ENCODE measurements at places on chromosomes 2 and 18.

DNA sequence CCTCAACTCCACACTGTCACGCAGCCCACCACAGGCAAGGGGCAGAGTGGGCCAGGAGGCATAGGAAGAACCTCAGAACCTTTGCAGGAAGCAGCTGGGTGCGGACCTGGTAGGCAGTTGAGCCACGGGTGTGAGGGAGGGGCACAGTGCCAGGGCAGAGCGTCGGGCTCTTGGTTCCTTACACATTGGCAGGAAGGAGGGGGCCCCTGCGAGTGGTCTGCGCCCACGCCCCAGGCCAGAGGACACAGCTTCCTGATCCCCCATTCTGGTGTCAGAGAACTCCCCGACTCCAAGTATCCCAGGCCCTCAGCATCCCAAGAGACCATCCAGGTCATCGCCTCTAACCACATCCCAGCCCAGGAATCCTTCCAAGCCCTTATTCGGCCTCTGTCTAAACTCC is 61.5 kb downstream of the TNS1 start:
- DNase-seq, result no peak

DNA sequence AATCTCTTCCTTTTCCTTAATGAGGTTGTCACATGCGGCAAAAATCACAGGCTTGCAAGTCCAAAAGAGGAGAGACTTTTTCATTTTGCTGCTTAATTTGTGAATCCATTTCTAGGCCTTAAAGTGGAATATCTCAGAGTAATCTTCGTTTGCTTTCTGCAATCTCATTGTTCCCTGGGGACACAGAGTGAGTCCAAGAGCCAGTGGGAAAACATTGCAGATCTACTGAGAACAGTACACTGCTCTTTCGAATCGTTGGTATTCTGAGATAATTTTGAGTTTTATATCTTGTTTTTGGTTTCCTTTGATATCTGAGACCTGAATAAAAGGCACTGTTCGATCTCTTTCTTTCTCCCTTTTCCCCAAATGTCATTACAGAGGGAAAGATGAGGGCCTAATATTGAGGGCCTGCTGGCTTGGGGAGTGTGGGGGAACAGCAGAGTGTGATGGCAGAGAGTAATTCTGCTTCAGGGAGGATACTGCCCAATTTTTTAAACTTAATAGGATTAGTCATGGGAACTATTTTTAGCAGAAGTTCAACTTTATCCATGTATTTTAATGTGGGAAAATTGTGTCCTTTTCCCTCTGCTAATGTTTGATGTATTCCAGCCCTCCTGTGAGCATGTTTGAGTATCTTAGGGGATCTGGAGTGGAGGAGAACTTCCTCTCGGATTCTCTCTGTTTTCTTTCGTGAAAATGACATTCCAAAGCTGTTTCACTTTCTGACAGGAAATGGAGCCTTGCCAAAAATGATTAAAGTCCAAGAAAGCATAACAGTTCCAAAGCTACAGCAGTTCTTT is 418.2 kb upstream of the ZEB2 start:
- no peak for DNase-seq

GRCh38 chr2:226661789-226662545 is 137.7 kb downstream of the IRS1 start:
- no peak for DNase-seq

DNA sequence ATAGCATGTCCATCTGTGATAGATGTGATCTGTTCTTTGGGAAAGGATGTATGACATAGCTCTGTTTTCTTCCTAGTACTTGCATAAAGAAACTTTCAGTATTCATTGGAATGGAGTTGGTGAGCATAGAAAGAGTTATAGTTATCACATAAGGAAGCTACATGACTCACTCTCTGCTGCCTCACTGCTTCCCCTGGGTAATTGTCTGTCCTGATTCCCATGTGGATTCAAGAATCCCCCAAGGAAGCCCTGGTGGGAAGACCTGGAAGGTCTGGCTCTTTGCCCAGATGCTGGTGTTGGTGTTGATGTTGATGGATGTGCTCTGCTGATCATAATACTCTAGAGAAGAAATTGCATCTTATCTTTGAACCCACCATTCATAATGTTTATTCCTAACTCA is 60.6 kb downstream of the PTPN4 start:
- DNase-seq, result no peak

GRCh38 chr2:241755166-241755565 is 20.7 kb downstream of the D2HGDH start:
- DNase-seq, result no peak

GRCh38 chr2:7891312-7891711 is 790.5 kb upstream of the ID2 start:
- DNase-seq, result no peak

DNA sequence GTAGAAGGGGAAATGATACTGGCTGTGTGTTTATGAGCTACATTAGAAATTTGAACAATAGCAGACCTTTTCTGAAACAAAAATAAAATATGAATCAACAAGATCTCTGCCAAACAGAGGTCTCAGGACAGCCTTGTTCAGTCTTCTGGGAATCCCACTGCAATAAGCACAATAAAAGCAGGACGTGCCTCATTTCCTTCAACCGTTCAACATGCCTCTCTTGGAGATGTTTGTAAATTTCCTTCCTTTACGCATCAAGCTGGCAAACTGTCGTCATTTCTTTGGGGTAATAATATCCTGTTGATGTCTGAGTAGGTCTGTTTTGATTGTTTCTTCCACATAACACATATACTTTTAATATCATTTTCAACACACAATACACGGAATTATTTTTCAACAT is 77.2 kb downstream of the TCF4 start:
- no peak for DNase-seq

- no peak for DNase-seq
These were observed 142.0 kb upstream of the APCDD1 start for GRCh38 chr18:10312326-10313015.

GRCh38 chr18:21943456-21943855 is 202.9 kb downstream of the MIB1 start:
- peak; percentile 26 for DNase-seq

- no peak for DNase-seq
These were observed 7.1 kb upstream of the XDH start for GRCh38 chr2:31421634-31422033.

- no peak for DNase-seq
These were observed 62.3 kb upstream of the MYO3B start for GRCh38 chr2:170115501-170116229.

GRCh38 chr18:22591222-22591621 is 173.5 kb upstream of the CTAGE1 start:
- no peak for DNase-seq

DNA sequence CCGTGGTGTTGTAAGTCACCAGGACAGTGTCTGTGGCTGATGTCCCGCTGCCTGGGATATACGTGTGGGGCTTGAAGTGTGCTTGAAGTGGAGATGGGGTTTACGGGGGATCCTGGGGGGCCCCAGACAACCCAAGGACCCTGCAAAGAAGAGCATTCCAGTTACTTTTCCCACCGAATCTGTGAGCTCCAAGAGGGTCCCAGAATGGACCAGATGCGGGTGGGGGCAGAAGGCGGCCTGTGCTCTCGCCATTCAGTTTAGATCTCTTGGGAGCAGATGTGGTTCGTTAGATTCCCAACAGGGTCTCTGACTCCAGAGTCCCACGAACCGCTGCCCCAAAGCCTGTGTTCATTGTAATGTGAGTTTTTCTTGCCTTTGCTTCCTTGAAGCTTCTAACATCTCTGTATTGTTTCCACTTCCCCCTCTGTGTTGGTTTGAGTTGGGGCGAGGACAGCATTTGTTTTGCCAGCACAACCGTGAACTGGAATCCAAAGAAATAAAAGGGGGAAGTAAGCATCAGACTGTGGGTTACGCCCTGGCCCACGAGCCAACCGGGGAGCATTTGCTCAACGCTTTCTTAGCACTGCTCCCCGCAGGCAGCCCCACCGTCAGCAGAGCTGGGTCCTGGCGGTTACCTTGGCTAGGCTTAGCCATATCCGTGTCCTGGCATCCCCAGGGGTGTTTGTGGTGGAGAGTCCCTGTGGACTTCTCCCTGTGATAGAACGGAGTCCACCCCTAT is 92.1 kb downstream of the SH3BP4 start:
- DNase-seq, result peak; percentile 81

GRCh38 chr18:76943542-76944339 is 121.4 kb downstream of the ZNF236 start:
- no peak for DNase-seq

GRCh38 chr2:145710303-145710702 is 1190.4 kb upstream of the ZEB2 start:
- DNase-seq, result no peak

DNA sequence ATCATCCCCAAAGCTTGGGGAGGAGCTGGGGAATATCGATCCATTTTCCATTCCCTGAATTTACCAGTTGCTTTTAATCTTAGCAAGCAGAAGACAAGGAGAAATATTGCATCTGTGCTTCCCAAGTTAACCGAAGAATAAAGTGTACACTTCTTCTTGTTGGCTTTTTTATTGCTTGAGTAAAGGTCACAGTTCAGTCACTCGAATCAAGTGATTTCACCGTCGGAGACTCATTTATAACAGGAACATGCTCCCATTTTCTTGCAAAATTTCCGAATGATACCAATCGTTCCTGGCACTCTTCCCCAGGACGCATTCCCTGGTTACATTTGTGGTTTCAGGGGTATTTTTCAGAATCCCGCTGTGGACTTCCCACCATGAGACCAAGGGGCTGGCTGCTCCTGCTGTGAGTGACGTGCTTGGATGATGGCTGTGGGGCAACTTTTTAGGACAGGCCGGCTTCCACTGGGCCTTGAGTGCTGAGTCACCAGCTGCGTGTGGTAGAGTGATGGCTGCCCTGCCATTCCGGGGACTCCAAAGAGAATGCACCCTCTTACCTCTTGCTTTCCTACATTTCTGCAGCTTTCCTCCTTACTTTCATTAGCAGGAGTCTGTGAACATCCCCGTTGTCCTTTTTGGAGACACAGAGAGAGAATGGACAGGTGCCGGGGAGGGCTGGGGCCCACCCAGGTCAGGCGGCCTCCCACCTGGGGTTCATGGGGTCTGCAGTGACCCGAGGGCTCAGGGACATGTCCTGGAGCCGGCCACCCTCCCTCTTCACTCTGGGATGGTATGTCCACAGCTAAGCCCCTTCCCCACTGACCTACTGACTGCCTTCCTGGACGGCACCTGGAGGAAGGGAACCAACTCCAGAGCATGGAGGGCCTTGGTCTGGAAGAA is 60.7 kb upstream of the HDAC4 start:
- DNase-seq, result no peak

DNA sequence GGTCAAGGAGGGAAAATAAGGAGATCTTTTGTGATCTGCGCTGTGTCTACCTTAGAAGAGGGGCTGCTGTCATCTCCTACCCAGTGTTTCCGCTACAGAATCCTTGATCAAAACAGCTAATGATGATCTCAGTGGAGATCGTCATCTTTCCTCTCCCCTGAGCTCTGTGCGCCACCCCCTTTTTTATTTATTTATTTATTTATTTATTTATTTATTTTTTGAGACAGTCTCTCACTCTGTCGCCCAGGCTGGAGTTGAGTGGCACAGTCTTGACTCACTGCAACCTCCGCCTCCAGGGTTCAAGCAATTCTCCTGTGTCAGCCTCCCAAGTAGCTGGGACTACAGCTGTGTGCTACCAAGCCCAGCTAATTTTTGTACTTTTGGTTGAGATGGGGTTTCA is 55.5 kb downstream of the SERTAD2 start:
- no peak for DNase-seq

DNA sequence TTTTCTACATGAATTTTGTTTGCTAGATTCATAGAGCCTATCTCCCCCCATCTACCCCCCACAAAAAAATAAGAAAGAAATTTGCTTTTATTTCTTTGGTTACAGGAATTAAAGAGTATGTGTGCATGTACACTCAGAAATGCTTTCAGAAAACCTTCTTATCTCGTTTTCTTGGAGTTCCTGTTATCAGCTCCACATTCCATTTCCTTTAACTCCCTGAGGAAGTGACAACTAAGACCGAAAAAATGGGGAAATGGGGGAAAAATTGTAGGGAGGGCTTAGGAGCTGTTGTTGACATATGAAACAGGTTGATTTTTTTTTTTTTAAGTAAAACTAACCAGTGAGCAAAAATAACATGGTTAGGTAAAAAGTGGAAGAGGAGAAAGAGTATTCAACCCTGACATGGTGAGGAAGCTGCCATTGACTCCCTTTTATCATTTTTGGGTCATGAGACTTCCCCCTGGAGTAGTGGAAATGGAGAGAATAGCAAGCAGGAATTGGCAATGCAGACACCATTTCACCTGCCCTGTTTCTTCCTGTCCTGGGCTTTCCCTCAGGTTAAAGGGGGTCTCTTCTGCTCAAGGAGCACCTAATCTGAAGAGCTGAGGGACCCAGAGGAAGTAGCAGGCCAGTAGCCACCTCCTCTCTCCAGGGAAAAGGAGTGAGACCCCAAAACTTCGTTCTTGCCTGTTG is 93.5 kb downstream of the OSBPL6 start:
- no peak for DNase-seq

GRCh38 chr2:190819840-190820301 is 60.8 kb upstream of the GLS start:
- DNase-seq, result no peak

- DNase-seq, result no peak
These were observed 65.5 kb upstream of the SIX2 start for GRCh38 chr2:45074713-45075112.

DNA sequence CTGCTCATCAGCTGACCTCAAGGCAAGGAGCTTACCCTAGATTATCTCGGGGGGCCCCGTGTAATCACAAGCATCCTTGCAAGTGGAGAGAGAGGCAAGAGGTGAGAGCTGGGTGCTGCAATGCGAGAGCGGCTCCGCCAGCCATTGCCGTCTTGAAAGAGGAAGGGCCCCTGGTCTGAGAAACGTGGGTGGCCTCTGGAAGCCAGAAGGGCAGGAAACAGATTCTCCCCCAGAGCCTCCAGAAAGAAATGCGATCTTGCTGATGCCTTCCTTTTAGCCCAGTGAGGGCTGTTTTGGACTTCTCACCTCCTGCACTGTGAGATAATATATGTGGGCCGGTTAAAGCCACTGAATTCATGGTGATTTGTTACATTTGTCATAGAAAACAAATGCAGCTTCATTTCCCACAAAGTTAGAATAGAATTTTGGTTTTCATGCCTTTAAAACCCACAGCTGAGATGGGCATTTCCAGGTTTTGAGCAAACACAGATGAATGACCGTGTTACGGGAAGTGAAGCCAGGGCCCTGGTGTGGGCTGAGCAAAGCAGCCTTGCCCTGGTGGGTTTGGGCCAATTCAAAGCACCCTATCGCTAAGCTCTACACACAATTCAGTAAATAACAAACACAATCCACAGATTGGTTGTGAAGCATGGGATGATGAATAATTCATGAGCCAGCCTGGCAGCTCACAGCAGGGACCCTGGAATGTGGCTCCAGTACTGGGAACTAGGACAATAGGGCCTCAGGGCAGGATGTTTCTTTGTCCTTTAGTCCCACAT is 319.9 kb upstream of the HS6ST1 start:
- peak; percentile 34 for DNase-seq

- DNase-seq, result no peak
These were observed 22.4 kb upstream of the STAT4 start for GRCh38 chr2:191173206-191173605.

GRCh38 chr18:13159579-13159978 is 59.0 kb upstream of the LDLRAD4 start:
- peak; percentile 85 for DNase-seq

- DNase-seq, result no peak
These were observed 3.8 kb downstream of the DCC start for GRCh38 chr18:52343731-52344340.

- DNase-seq, result no peak
These were observed 33.8 kb downstream of the LPIN2 start for GRCh38 chr18:2979129-2979528.
